Cardiac ventricle fibroblast (primary cell): ENCODE measurements at places on chromosomes 1 and 21. TPM values are rescaled to one million over a fixed set of nuclear protein-coding genes. Genes with fewer than 3 reads are reported as not detected.

RAP1GAP gene
- total RNA-seq: 0.29 and 0.62 TPM in 2 replicates

MSH4 gene
- 0.12 TPM in 1 of 2 replicates, not detected in the other for total RNA-seq

LRRC39 gene
- 0.37 TPM in 1 of 2 replicates, not detected in the other for total RNA-seq

OR2L13 gene
- total RNA-seq: not detected in 2 replicates

TNFSF18 gene
- 0.15 TPM in 1 of 2 replicates, not detected in the other for total RNA-seq

LMX1A gene
- not detected in 2 replicates for total RNA-seq
